Amygdala (tissue), 56 donors: ENCODE measurements at places on chromosomes 1 and 21.

GRCh38 chr1:156675210-156676113, 1.7 kb downstream of the NES start:
- no peak for DNase-seq

DNA sequence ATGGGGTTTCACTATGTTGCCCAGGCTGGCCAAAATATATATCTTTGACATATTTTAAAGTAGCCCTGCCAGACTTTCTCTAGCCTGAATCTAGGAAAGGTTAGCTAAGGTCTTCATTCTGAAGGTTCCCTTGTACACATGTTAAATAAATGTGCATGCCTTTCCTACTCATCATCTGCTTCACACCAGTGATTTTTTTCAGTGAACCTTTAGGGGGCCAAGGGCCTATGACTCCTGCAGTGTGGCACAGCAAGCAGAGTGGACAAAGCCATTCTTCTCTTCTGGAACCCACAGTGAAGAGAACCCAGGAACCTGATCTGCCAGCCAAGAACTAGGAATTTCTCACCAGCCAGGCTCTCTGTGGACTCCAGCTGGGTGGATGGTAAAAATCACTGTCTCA, 22.9 kb downstream of the CBR1 start:
- DNase-seq = no peak

DNA sequence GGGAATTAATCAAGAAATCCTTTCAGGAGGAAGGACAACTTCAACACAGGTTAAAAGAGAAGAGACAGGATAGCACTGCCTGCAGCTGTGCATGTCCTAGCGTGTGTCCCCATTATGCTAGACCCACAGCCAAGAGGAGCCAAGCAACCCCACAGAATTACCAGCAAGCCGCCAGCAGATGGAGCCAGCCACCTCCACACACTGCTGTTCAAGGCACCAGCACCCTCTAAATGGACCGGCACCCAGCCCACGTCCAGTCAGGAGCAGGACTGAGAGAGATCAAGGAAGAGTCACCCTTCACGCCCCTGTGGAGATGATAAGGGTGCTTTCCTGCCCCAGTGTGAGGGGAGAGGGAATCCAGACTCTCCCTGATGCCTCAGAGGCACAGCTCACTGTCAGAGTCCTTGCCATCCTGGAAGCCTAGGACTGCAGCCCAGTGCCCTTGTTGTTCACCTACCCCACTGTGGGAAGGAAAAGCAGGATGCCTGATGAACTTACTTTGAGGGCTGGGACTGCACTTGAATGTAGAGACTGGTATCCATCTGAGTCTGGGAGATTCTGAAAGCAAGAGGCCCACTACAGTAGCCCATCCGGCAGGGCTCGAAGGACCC, 37.1 kb upstream of the CTTNBP2NL start:
- DNase-seq = peak; percentile 66

DNA sequence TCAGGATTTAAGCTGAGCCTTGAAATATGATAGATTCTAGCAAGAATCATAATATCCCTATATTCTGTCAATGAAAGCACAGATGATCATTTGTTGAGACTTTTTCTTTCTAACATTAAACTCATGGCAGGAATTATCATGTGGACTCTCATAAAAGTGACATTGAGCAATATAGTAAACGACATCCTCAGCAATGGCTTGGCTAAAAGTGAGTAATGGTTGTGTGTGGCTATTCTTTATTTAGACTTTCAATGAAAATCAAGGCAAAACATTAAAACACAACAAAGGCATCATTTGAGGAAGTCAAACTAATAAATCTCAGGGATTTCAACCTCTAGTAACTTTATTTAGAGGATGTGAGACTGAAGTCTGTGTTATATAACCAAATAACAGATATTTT, 257.8 kb upstream of the ADGRL4 start:
- no peak for DNase-seq

GRCh38 chr1:59687081-59687480, 127.7 kb upstream of the HOOK1 start:
- no peak for DNase-seq

GRCh38 chr1:241396747-241397681, 40.0 kb upstream of the RGS7 start:
- DNase-seq = no peak

DNA sequence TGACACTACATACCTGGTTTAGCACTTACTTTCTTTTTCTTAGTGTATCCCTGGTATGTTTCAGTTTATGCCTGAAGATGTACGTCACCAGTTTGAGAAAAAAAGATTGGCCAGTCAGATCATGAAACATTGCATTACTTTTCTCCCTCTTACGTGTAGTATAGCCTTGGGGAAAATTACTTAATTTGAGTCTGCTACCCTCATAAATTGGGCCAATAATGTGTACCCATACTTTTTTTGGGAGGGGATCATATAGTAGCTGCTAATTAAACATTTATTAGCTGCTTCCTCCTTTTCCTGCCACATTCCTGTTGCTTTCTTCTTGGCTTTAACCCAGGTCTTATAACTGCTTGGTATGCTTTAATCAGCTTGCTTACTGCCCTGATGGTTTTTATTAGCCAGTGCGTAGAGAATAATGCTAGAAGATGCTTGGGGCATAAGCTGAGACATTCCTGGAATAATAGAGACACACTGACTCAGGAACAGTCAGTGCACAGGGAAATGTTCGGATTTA, 32.1 kb downstream of the RABGAP1L start:
- DNase-seq = no peak

GRCh38 chr1:202160377-202160940, at the start of gene PTPN7:
Gene PTPN7 (minus strand): TSS chr1:202160602. CDS start chr1:202159402, 1,200 bp downstream.
- no peak for DNase-seq

- no peak for DNase-seq
Observed at GRCh38 chr1:196324345-196324744, 283.9 kb downstream of the KCNT2 start.

DNA sequence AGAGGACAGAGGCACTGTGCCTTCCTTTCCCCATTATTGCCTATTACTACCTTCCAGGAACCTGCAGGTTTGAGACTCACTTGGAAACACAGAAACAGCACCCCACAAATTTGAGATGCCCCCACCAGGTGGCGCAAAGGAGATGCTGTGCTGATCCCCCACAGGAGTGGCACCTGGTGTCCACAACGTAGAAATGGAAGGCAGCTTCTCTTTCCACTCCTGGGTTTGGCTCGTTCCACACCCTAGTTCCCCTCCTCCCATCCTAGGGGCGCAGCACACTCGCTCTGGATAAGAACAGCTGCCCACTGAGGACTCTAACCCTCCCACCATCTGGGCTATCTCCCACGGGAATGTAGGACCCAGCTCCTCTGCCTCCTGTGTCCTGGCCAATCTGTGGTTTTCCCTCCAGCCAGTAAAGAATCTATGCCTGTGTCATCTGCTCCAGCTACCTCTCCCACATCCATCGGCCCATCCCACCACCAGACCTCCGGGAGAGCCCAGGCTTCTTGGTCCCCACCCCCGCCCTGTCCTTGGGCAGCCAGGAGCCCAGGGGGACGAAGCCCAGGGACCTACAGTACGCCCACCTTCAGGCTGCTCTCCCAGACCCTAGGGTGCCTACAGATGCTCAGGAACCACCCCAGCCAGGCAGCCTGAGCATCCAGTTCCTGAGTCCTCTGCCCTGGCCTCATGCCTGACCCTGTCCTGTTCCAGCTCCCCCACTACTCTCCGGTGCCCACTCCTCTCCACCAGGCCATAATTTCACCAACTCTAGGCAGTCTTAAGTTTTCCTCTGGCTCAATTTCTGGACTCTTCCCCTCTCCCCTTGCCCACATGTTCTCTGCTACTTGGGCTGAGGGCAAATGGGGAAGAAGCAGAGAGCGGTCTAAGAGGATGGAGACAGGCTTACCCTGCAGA, 549 bp downstream of the THBS3 start:
- DNase-seq = no peak

- DNase-seq = no peak
Observed at GRCh38 chr1:209710093-209710492, 5.4 kb downstream of the HSD11B1 start.
